ENCODE measurements at places on chromosomes 11 and 22.

- no peak for DNase-seq
Measured at GRCh38 chr11:77590194-77590782, 535 bp downstream of the AQP11 start.

GRCh38 chr11:14773755-14774154 lies 118.3 kb downstream of the CYP2R1 start:
- no peak for DNase-seq

DNA sequence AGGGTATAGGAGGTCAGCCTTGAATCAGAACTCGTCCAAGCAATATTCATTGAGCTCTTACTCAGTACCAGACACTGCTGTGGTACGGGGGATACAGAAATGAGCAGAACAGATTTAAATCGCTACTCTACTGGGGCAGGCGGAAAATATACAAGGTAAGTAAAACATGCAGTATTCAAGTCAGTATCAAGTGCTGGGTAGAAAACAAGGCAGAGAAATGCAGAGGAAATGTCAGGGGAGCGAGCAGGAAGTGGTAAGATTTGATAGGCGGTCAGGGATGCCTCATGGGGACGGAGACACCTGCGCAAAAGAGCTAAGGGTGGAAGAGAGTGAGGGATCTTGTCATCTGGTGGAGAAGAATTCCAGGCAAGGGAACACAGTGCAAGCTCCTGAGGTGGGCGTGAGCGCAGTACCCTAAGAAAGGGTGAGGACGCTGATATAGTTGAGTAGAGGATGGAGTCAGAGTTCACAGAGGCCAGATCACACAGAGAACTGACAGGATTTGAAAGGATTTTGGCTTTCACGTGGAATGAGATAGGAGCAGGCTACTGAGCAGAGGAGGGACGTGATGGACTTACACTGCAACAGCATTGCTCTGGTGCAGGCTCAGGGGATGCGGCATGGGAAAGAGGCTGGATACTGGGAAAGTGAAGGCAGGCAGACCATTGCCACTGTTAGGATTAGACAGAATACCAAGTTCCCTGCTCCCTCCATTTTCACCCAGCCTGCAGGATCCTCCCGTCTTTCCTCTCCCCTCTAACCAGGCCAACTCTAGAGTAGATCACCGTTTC lies 35.8 kb downstream of the SC5D start:
- no peak for DNase-seq

- no peak for DNase-seq
Measured at GRCh38 chr11:119427279-119427678, 4.3 kb upstream of the THY1 start.

DNA sequence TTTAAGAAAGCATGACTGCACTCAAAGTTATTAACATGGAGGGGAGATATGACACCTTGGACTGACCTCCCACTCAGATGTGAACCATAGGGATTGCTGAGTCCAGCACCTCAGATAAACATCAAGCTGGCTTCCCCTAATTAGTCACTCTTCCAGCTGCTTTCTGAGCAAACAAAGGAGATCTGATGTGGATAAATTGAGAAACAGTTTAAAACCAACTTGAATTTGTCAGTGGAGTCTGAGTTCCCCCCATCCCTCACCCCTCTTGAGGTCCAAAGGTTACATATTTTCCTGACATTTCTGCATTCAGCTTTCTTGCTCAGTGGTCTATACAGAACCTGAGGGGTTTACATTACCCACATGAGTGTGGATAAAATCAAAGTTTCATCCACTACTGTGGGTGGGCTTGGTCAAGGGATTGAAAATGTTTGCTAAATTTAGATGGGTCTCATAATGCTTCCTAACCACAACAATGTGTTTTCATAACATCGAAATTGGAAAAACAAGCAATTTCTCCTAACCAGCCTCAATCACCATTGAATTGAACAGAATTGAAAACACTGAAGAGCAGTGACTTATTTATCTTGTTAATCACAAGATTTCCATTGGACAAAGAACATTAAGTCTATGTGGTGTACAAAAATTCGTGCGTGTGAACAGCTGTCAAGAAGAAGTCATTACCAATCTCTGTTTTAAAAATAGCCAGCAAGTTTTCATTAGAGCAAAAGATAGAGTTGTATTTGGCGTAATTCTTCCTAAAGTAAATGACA lies 292.3 kb downstream of the METTL15 start:
- no peak for DNase-seq

GRCh38 chr22:26784772-26785171 lies 127.4 kb downstream of the MIAT start:
- DNase-seq: no peak

DNA sequence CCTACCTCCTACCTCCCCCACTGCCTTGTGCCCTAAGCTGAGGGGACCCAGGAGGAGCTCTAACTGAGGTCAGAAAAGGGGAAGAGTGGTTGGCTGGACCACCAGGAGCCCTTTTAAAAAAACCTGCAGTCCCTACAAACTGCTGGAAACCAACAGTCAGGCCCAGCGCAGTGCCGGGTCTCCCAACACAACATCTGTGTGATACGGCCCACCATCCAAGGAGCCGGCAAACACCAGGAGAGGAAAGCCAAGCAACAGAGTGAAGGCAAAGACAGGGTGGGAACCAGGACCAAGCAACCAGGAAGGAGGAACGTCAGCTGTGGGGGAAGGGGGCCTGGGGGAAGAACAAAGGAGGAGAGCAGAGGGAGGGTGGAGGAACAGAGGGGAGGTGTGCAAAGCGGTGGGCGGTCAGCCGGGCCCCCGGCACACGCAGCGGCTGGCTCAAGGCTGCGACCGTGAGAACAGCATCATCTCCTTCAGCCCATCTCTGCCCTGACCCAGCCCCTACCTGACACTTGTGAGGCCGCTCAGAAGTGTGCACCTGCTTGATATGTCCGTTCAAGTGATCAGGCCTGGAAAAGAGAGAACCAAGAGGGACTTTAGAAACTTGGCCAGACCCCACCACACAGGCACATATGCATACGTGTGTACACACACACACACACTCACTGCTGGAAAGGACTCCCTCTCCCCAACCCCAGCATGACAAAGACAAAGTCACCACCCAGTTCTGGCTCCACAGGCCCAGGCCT lies 3.6 kb downstream of the PATZ1 start:
- no peak for DNase-seq

GRCh38 chr22:44108076-44108475 lies 72.6 kb upstream of the PARVG start:
- no peak for DNase-seq

GRCh38 chr11:45045683-45046471 lies 95.2 kb upstream of the TP53I11 start:
- no peak for DNase-seq

GRCh38 chr11:65277631-65278277 lies 16.0 kb downstream of the POLA2 start:
- DNase-seq: no peak

DNA sequence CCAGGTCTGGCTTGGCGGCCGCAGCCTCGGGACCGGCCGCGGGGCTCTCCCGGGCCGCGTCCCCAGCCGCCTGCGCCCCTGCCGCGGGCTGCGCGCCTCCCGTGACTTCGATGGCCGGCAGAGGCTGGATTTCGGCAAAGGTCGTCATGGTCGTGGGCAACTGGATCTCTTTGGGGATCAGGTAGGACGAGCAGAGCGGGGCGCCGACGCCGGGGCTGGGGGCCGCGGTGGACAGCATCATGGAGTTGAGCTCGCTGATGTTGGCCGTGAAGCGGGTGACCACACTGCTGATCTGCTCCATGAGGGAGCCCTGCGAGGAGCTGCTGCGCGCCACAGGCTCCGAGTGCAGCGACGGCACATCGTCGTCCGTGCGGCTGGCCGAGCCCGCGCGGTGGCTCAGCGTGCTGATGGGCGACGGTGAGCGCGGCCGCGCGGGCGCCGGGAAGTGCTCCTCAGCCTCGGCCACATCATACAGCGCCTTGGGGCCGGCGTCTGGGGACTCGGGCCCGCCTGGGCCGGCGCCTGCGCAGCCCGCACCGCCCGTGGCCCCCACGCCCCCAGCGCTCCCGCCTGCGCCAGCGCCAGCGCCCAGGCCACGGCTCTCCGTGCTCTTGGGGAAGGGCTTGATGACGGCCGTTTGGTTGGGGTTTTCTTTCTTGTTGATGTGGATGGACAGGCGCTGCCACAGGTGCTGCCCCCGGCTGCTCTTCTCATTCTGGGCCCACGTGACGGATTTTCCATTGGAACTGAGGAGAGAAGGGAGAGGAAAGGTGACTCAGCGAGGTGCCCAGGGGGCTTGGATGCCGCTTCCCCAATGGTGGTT lies 171.4 kb upstream of the CTSC start:
- DNase-seq: no peak

GRCh38 chr11:115501893-115502589 lies 2.2 kb downstream of the CADM1 start:
- no peak for DNase-seq

DNA sequence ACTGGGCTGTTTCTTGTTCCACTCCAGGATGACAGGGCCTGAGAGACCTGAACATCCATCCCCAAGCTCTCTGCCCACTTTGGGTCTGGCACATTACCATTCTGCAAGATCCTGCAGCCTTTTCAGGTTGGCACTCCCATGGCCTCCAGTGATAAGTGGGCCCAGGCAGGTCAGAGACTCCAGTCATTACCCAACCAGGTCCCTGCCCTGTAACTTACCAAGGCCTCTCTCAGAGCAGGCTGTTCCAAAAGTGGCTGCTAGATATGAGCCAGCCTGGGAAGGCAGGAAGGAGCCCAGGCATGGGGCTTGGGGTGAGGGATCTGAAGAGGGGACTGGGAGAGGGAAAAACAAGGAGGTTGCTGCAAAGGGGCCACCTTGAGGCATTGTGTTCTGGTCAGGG lies 35.9 kb downstream of the KCNQ1OT1 start:
- no peak for DNase-seq

DNA sequence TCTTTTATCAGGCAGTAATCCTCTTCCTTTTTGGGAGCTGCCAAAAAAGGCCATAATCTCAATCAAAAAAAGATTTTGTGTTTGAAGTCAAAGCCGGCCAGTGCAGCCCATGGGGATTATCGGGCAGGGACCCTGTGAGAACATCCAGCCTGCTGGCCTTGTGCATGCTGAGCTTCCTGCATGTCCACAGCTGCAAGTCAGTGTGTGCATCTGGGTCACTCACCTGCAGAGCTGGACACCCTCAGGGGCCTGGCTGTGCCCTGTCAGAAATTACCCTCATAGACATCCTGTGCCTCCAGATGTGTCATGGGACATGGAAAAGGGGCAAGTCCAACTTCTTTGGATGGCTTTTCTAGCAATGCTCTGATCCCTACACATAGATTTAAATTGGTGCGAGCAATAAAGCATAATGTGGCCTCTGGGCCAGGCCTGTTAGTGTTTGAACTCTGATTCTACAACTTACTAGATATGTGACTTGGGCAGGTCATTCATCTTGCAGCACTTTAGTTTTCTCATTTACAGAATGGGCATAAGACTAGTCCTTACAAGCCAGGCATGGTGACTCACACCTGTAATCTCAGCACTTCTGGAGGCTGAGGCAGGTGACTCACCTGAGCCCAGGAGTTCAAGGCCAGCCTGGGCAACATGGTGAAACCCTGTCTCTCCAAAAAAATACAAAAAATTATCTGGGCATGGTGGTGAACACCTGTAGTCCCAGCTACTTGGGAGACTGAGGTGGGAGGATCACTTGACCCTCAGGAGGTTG lies 81.6 kb upstream of the LARGE1 start:
- DNase-seq: no peak

GRCh38 chr22:46604306-46604690 lies 15.9 kb upstream of the GRAMD4 start:
- DNase-seq: peak; percentile 89

- no peak for DNase-seq
Measured at GRCh38 chr11:126464796-126465195, 109.3 kb downstream of the ST3GAL4 start.

DNA sequence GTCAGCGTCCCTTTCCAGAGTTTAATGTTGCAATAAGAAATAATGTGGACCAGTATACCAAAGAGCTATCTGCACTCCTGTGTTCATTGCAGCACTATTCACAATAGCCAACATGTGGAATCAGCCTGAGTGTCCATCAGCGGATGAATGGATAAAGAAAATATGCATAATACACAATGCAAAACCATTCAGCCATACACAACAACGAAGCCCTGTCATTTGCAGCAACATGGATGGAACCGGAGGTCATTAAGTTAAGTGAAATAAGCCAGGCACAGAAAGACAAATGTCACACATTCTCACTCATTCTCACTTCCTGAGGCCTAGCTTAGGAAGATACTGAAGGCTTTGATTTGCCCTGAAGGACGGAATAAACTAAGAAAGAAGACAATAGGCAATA lies 22.1 kb downstream of the SLC5A4 start:
- DNase-seq: no peak

- DNase-seq: no peak
Measured at GRCh38 chr22:19578180-19579004, 54.2 kb upstream of the CLDN5 start.

DNA sequence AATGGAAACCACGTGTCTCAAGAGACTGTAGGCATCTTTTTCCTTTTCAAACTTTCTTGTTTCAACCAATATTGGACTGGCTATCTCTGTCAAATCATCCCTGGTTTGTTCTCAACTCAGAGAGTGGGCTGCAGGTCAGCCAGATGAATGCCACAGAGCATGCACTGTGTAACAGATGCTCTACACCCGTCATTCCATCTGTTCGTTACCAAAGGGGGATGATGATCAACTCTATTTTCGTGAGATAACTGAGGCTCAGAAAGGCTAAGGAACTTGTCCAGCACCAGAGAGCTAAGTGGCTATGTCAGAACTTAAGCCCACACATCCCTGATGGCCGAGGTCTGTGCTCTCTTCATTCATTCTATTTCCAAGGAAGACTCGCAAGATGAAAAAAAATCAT lies 42.1 kb downstream of the SLC1A2 start:
- no peak for DNase-seq

DNA sequence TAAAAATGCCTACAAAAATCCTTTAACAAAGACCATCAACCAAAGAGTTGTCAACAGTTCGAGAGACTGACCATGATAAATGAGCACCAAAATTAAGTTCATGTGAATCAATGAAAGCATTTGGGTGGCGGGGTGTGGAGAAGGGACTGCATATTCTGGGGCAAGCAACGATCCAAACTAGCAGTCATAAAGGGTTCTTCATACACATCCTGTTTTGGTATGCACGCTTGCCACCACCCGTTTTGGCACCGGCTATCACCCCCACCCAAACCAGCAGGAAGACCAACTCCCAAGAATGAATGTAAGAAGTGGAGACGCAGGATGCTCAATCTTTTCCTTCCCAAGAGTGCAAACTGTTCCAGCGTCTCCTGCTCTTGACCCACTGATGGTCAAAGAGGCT lies 80.8 kb downstream of the SGSM3 start:
- no peak for DNase-seq

- DNase-seq: no peak
Measured at GRCh38 chr11:43580735-43581369, 99.7 kb upstream of the HSD17B12 start.

DNA sequence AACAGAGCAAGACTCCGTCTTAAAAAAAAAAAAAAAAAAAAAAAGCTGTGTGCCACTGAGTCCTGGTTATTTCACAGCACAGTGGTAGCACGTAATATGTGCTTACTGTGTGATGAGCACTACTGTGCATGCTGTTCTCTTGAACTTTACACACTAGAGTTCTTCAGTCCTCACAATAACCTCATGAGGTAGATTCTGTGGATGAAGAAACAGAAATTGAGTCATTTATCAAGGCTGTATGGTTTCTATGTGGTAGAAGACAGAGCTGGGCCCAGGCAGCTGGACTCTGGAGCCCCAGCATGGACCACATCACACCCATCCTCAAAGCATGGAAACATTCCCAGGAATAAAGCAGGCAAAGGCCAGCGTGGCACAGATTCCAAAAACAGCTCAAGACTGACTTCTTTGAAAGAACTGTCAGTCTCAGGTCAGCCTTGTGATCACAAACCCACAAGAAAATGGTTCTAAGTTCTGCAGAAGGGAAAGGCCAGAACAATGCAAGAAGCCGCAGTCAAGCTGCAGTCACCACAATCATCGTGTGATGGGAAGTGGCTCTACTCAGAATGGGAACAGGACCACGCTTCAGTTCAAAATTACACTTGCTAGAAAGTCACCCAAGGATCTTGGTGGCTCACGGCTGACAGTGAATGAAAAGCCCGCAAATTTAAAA lies 49.5 kb downstream of the MICAL3 start:
- no peak for DNase-seq

All from SIG-M5 (cell line).